LNCaP clone FGC (cell line): ENCODE measurements at places on chromosomes 2 and 18.

- DNase-seq: no peak
Observed at GRCh38 chr2:141557329-141558095, 573.3 kb downstream of the LRP1B start.

DNA sequence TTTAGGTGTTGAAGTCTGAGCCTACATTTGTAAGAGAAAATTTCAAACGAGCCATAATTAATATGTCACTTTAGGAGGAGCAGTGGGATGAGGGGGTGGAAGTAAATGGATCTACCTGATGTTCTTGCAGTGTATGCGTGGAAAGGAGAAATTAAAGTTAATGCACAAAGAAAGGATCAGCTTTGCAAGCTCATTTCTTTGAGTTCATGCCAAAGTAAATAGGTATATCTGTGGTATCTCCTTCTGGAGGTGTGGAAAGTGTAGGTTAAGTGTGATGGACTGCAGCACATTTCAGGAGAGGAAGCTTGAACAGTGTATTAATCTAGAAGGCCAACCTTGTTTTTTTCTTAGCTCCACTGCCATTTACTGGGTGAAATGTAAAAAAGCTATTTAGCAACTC lies 307.5 kb upstream of the ZEB2 start:
- no peak for DNase-seq

GRCh38 chr2:62038975-62039771 lies 133.7 kb downstream of the COMMD1 start:
- no peak for DNase-seq

- no peak for DNase-seq
Observed at GRCh38 chr2:232286001-232286868, 92.3 kb upstream of the ALPP start.

DNA sequence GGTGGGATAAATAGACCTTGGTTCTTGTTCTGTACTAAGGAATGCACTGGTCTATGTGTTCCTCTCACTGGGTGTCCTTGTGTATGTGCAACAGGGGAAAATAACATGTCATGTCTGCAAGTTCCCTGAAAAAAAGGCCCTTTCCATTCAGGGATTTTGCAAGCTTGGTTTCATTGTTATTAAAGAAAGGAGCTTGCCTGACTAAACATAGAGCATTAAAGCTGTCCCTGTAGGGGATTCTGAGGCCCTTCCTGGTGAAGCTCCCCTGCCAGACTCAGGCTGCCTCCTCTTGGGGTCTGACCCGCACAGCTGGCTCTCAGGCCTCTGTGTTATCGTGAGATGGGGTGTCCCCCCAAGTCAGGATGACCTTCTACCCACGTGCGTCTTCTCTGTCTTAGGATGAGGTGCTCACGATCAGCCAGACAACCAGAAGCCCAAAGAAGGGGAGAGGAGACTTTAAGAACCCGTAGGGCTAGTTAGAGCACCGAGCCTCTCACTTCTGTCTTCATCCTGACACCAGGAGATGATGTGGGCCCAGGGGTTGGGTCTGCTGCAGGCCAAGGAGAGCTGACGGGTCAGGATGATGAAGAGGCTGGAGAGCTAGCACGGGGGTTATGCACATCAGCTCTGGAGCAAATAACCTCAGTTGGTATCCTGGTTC lies 21.2 kb downstream of the CAPG start:
- no peak for DNase-seq

DNA sequence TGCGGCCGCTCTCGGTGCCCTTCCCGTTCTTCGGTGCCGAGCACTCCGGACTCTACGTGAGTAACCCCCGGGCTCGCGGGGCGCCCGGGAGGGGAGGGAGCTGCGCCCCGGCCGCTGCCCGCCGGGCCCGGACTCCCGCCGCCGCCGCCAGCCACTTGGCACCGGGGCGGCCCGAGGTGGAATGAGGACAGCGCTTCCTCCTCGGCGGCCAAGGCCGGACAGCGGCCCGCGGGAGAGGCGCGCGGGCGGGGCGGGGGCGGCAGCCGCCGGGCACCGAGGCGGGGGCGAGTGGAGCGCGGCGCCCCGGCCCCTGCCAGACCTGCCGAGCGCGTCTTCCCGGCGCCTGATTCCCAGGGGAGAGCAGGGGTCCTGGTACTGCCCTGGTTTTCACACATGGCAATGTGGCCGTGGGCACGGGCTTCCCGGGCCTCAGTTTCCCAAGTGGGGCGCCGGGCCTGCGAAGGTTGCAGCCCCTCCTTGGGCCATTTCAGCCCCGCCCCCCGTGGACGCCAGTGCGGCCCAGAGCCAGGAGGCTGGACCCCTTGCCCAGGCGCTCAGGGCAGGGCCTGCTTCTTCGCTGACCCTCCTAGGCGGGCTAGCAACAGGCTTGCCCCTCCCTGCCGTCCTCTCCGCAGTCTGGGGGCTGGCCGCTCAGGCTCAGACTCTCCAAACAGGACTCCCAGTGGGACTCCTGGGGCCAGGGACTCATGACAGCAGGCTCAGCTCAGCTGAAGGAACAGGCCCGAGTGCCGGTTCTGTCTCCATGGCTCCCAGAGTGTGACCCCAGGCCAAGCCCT lies 775 bp downstream of the SNED1 start:
- no peak for DNase-seq

- no peak for DNase-seq
Observed at GRCh38 chr18:9910661-9911060, 3.2 kb upstream of the VAPA start.

GRCh38 chr2:104250635-104251034 lies 603.3 kb upstream of the POU3F3 start:
- no peak for DNase-seq

GRCh38 chr2:211093743-211094303 lies 537.4 kb downstream of the CPS1 start:
- DNase-seq: no peak
